ENCODE measurements at places on chromosomes 2 and 18. TPM values are rescaled to one million over a fixed set of nuclear protein-coding genes. Genes with fewer than 3 reads are reported as not detected.

GRCh38 chr2:9811679-9812511 lies 31.4 kb upstream of the TAF1B start:
- no peak for DNase-seq

DNA sequence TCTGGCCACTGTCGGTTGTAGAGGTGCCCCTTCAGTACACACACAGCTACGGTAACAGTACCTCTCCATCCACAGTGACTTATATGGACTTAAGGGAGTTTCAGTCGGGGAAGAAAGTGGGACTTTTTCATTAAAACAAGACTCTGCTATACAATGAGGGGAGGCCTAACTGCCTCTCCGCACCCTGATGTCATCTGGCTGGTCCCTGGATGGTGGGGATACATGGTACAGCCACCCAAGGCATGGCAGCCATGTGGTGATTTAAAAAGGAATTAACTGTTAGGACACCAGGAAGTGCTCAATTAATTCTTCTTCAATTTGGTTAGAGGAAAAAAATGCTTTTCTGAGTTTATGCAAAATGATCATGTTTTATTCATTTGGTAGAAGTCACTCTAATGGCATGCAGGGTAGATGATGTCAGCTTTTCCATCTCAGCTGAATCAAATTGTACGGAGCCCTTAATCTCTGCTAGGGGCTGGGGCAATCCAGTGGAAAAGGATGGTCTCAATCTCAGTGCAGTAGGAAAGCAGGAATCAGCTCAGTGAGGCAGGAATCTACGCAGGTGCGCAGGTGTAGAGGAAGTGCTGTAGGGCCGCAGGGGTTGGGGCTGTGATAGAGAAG lies 243.9 kb downstream of the PRKCE start:
- DNase-seq, result no peak

The RHOB gene
- total RNA-seq, result 224 TPM

DNA sequence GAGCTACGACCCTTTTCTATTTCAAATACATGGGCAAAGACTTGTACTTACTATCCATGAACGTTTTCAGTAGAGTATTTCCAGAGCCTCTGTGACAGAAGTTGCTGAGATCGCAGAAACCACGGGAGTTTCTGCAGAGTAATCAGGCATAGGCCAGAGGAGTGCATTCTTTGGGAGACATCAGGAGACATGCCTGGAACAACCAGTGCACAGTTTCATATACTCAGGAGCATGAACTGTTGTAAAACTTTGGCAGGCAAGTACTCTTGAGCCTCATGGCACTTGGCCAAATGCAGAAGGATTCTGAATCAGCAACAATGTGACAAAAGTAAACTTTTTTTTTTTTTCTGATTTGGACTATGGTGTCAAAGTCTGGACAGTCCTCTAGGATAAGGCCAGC lies 307.1 kb downstream of the GRB14 start:
- no peak for DNase-seq

DNA sequence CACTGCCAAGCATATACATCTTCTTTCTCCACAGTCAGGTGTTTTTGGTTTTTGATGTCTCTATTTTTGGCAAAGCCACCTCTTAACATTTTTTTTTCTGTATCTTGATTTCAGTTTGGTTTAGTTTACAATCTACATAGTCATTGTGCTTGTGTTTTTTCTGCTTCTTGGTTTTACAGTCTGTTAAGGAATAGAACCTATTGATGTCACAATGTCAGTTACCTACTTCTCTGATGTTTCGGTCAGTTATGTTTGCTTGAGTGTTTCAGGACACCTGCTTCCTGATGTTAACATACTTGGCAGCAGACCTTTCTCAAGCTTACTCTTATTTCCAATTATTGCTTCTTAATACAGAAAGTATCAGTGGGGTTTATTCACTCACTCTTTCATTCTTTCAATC lies 253.3 kb downstream of the SPAG16 start:
- no peak for DNase-seq

DNA sequence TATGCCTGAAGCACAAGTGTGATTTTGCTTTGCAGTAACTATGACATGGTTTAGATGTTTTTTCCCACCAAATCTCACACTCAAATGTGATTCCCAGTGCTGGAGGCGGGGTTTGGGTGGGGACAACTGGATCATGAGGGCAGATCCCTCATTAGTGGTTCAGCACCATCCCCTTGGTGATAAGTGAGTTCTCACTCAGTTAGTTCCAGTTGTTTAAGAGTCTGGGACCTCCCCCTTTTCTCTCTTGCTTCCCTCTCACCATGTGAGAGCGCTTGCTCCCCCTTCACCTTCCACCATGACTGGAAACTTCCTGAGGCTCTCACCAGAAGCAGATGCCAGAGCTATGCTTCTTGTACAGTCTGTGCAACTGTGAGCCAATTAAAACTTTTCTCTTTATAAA lies 102.9 kb downstream of the NBAS start:
- DNase-seq, result no peak

GRCh38 chr2:43196768-43197587 lies 29.4 kb downstream of the ZFP36L2 start:
- DNase-seq, result no peak

DNA sequence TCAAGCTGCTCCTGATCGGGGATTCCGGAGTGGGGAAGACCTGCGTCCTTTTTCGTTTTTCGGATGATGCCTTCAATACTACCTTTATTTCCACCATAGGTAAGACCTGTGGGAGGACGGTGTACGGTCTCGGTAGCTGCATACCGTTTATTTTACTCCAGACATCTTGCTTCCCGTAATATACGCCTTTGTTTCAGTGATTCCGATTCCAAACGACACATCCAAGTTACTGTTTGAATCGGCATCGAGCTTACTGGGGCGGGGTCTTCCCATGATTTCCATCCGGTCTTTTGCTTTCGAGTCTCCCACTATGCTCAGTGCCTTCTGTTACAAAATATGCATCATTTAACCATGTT lies 731 bp downstream of the RAB10 start:
- no peak for DNase-seq

DNA sequence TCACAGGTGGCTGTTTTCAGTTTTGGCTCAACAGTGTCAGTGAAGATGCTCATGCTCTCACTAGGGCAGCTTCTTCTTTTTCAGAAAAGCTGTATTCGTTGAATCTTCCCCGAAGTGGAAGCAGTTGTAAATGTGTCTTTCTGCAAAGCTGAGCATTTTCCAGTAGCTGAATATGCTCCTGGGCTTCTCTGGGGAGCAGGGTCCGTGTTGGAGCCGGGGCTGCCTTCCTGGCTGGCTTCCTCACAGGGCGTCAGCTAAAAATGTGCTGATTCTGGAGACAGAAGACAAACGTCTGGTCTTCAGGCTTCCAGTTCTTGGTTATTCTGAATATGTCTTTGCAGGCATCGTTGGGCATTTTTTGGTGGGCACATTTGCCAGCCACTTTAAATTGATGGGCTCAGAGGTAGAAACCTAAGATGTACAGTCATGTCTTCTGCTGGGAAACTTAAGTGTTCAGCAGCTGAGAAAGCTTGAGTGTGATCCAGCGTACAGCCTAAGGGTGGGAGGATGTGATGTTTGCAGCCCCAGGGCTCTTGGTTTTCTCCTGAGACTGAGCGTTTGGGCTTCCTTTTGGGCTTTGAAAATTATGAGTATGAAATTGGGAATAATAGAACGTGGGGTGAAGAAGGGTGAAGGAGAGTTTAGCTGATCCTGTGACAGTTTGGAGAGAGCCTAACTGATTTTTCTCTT lies 19.0 kb downstream of the SETBP1 start:
- no peak for DNase-seq

The OTOS gene
- not detected for total RNA-seq

The NAT8 gene
- total RNA-seq, result not detected

GRCh38 chr18:27723168-27723567 lies 453.8 kb downstream of the CDH2 start:
- DNase-seq, result no peak

GRCh38 chr2:231099918-231100317 lies 24.9 kb downstream of the HTR2B start:
- no peak for DNase-seq

DNA sequence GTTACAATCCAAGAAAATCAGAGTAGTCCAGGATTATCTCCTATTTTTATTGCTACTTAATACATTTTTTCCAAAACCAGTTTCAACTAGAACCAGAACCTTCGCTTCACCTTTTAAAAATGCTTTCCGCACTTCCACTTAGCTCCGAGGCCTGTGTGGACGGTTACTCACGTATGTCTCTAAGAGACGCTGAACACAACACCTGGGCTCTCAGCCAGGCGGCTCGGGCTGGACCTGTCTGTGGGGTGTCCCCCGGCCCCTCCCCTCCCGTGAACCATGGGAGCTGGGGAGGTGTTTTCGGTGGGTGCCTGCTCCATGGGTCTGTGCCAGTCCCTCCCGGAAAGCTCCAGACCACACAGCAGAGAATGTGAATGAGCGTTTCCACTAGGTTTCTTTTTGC lies 223.8 kb downstream of the GLI2 start:
- DNase-seq, result peak; percentile 67

GRCh38 chr2:73566288-73566878 lies 75.8 kb downstream of the NAT8 start:
- no peak for DNase-seq

DNA sequence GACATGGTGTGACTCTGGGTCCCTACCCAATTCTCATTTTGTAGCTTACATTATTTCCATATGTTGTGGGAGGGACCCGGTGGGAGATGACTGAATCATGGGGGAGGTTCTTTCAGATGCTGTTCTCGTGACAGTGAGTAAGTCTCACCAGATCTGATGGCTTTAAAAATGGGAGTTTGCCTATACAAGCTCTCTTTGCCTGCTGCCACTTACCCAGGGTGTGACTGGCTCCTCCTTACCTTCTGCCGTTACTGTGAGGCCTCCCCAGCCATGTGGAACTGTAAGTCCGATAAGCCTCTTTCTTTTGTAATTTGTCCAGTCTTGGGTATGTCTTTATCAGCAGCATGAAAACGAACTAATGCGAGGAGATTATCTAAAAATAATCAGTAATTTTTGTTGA lies 1683.2 kb upstream of the SLC39A10 start:
- no peak for DNase-seq

- no peak for DNase-seq
Observed at GRCh38 chr2:222651718-222652418, 4.0 kb downstream of the FARSB start.

- no peak for DNase-seq
Observed at GRCh38 chr18:56748698-56749268, 97.6 kb downstream of the WDR7 start.

DNA sequence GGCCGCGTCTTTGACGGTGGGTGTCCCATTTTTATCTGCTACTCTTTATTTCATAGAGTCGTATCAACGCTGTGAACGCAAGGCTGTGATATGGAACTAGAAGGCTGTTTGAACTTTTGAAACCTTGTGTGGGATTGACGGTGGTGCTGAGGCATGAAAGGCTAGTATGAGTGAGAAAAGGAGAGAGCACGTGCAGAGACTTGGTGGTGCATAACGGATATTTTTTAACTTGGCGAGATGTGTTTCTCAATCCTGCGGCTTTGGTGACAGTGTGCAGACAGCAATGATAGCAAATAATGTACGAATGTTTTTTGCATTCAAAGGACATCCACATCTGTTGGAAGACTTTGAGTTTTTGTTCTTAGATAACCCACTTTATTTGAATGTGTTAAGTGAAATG lies 6.2 kb downstream of the HES6 start:
- no peak for DNase-seq
